Fibroblast of lung (primary cell): ENCODE measurements at places on chromosomes 7 and 10.

- DNase-seq, result no peak
These were observed 58.0 kb downstream of the MAP3K8 start for GRCh38 chr10:30491916-30492515.

- DNase-seq, result no peak
These were observed 11.6 kb upstream of the CYTH3 start for GRCh38 chr7:6284055-6284400.

DNA sequence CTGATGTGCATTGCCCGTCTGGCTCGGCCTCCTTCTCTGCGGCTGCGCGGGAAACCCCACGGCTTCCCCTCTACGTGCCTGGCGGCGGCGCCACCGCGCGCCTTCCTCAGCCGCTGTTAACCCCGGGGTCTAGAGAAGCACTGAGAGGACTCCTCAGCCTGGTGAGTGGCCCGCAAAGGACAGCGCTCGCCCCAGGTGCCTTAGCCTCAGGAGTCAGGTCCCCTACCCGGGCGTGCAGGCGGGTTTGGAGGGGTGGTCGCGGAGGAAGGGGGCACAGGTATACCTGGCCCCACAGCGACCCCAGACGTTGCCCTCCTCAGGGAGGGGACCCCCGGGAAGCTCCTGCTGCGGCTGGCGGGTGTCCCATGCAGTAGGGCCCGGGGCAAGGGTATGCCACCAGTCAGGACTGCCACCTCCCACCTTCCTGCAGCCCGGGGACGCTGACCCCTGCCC, 51.0 kb downstream of the ARL5B start:
- no peak for DNase-seq

GRCh38 chr10:79583488-79584024, 23.3 kb upstream of the SFTPA2 start:
- DNase-seq, result no peak

DNA sequence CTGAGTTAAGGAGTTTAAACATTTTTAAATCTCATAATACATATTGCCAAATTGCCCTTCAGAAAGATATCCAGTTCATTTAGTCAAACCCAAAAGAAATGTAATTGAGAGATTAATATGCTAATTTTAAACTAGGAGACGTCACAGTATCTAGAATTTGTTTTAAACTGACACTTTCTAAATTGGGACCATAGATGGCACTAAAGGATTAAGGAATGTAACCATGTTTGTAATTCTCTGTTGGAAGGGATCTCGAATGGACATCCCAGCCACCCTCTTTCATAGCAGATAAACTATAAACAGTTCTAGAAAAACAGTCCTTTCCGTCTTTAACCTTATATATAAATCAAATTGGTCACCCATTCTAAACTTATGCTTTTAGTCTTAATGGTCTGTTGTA, 30.0 kb upstream of the SAMD9L start:
- peak; percentile 45 for DNase-seq

GRCh38 chr7:47379629-47380324, 202.1 kb downstream of the TNS3 start:
- DNase-seq, result peak; percentile 87
